ENCODE measurements at places on chromosomes 4 and X.

GRCh38 chr4:11748164-11748872 is 319.6 kb upstream of the HS3ST1 start:
- no peak for DNase-seq

- DNase-seq: no peak
Measured at GRCh38 chr4:125041372-125041930, 273.3 kb upstream of the FAT4 start.

GRCh38 chr4:40848940-40849339 is 99.2 kb downstream of the NSUN7 start:
- no peak for DNase-seq

DNA sequence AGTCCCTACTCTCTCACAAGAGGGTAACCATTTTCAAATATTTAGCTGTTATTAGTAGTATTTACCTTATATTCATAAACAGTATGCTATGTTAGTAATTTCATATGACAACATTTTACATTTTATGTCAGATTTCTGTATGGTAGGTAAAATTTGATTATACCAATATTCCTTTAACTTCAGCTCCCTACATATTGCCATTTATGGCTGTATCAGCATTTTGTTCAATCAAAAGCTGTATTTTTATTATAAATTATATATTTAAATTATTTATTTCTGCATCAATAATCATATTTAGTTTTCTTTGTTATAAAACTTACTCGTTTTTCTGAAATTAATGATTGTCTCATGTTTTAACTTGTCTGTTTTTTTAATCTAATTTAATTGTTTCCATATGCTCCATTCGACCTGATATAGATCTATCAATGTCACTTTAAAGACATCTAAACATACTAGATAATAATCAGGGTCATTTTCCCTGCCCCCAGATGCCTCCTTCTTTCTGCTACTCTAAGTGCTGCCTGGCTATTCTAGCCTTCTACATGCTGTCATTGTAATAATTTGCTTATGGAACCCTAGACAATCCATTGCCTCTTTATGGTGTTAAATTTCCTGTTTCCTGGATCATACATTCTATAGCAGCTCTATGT is 1976.7 kb upstream of the ADGRL3 start:
- no peak for DNase-seq

DNA sequence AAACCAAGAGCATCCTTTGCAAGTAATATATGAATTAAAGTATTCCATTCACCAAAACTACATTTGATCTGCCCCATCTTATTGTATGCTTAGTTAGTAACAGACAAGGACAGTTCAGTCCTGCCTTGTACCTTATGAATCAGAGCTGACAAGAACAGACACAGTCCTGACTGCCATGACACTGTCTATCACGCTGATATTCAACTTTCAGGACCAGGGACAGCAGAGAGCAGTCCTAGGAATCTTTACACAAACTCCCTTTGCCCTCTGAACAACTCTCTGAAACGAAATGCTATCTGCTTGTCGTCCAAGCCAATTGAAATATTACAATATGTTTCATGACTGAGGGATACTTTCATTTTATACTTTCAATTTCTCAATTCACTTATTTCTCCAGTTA is 268.6 kb upstream of the VCX start:
- DNase-seq: no peak

DNA sequence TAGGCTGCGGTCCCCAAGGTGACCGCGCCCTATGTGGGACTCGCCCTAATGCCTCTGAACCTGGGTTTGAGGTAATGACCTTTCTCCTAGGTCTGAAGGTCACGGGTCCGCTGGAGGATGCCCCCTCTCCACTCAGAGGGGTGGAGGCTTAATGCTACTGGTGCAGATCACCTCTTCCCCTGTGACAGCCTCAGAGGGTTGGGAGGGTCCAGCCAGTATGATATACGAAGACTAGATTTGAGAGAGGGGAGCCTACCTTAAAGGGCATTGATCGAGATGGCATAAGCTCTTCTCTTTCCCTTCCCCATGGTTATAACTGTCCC is 1.0 kb downstream of the SLC25A5 start:
- no peak for DNase-seq

DNA sequence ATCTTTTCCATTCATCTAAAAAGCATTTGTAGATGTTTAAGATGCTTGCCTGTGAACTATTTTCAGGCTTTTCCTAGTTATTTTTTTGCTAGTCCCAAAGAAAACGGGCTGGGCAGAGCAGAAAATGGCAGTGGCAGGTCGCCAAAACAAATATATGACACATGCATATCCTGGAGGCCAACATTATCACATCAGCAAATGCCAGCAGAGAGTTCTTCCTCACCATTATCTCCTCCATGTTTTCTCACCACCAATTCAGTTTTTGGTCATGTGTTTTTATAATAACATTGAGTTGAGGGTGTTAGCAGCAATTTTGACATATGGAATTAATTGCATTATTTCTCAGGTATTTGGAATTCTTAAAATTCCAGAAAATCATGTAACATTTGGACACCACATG is 97.9 kb upstream of the EOLA2 start:
- DNase-seq: no peak

DNA sequence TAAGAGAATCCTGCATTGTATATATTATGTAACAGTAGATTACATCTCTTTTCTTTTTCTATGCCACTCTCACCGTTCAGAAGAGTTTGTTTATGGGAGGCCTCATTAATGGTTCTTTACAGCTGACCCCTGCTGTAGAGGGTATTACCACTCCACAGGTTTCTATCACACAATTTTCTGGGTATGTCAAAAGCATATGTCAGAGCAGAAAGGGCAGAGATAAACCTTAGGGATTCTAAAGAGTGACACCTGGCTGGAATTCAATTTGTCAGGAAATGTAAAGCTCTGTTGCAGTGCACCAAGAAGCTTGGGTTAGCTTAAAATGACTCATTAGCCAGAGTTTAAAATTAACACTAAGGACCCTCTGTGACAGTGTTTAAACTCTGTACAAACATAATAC is 658.7 kb downstream of the PCDH18 start:
- no peak for DNase-seq

DNA sequence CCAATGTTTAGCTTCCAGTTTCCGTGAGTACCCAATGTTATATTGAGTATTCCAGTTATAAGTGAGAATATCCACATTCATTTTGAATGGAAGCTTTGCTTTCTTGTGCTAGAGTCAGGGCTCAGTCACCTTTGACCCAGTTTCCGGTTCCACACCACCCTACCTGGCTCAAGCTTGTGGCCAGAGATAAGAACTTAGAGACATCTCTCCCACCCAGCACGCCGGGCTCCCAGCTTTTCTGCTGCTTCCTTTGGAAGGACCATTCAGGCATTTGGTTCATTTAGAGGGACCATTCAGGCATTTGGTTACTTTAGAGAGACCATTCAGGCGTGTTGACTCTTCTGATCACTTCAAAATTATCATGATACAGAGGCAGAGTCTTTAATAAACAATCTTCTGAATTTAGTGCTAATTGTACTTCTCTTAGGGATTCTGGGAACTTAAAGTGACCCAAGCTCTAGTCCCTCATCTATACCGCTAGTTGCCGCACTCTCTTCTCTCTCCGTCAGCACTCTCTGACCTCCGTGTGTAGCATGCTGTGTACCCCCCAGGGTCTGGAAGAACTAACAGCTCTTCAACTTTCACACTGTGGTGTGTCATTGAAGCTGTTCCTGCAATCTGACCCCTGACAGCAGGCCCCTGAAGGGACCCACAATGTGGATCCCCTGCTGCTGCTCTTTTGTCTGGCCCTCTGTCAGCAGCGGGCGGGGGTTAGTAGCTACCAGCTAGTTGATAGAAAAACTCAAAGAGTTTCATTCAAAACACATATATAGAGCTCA is 943.1 kb downstream of the ARAP2 start:
- no peak for DNase-seq

GRCh38 chr4:140372751-140373327 is 607 bp upstream of the SCOC start:
- DNase-seq: no peak

DNA sequence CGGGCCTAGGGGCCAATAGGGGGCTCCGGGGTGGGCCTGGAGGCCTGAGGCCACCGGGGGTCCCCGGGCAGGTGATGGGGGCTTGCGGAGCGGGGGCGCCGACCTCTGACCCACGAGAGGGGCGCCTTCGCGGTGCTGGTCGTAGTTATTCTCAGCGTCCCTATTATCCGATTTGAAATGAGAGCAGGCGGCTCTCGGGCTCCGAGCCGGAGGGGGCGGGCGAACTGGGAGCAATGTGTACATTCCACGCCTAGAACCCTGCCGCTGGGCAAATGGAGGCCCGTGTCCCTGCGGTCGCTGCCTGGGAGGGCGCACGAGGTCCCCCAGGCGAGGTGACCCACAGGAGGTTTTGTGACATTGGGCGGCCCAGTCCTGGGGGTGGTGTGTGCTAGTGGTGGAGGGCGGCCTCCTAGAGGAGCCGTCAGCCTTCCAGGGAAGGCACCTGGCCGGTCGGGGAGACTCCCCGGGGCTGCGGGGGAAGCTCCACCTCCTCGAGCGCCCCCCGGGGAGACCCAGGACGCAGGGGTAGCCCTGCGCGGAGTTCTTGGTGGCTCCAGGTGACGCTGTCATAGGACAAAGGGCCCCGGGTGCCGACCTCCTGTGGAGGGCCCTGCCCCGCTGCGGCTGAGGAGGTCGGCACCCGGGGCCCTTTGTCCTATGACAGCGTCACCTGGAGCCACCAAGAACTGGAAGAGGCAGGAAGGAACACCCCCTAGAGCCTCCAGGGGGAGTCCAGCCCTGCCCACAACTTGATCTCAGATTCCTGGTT is 102.6 kb upstream of the PRKX start:
- DNase-seq: no peak

DNA sequence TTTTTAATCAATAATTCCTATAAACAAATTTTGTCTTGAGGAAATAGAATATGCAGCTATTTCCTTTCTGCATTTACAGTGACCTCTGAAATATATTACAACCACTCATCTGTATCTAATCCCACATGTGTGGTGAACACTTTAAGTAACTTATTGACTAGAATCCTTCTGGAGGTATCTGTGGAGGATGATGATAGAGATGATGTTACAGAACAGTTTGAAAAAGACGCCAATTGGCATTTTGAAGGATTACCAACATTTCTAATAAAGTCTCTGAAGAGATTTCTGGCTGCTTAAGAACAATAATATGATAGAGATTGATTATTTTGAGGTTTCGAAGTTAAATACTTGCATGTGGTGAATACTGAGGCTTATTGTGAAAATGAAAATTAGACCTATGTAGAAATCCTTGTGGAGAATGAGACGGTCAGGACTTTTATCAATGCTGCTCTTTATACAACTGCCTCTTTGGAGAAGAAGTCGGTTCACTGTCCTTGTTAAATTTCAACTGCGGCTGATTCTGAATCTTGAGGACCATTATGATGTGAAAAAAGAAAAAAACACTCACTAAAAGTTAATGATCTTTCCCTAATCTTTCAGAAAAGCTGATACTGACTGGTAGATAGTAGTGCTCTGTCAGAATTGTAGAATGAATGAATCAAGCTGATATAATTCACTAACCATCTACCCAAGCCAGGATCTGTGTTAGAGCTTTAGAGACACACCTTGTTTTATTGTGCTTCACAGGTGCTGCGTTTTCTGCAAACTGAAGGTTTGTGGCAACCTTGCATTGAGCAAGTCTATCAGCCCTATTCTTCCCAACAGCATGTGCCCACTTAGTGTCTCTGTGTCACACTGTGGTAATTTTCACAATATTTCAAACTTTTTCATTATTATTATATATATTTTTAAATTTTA is 204.7 kb downstream of the SPRY1 start:
- no peak for DNase-seq

- DNase-seq: no peak
Measured at GRCh38 chr4:156977435-156978160, 6.0 kb upstream of the PDGFC start.

DNA sequence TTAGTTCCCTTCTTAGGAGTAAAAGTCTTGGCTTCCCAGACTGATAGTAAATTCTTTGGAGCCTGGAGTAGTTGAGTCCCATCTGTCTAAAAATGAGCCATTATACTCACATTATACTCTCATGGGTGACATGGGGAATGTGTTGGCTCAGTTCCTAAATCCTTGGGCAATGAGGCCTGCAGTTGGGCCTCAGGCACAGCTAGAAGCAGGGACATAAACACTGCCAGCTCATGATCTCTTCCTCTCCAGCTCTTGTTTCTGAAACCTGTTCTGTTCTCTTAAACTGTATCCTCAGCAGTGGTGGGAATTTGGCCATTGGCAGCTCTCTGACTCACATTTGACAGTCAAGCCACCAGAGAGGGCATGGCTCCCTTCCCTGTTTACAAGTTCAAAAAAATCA is 212.5 kb downstream of the SPATA18 start:
- DNase-seq: no peak

DNA sequence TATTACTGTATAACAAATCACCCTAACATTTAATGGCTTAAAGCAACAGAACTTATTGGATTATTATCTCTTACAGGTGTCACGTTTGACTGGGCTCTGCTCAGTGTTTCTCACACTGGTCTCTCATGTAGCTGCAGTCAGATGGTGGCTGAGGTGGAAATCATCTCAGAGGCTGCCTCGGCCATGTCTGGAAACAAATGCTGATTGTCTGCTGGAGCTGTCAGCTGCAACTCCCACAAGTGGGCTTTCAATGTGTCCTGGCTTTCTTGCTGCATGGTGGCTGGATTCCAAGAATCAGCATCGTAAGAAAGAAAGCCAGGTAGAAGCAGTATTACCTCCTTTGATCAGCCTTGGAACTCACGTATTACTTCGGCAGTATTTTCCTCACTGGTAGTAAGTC is 277.6 kb downstream of the SPANXN1 start:
- no peak for DNase-seq
